ENCODE measurements at places on chromosomes 11 and 22.

- DNase-seq: no peak
These were observed 7.1 kb upstream of the MYBPC3 start for GRCh38 chr11:47359586-47359985.

DNA sequence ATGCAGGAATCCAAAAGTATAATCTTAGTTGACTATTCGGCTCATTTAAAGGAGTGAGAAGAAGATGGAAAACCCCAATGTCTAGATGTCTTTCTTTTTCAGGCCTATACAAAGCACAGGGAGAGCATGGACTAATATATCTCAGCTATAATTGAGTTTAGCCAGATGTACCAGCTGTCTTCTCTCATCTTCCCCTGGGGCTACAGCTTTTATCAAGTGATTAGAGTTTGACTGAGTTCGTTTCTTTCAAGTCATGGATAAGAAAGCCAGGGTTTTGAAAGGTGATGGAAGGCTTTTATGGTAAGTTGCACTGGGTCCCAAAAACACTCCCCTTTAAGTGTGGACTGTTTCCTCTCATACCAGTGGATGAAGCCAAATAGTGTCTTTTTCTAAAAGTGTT is 1172.8 kb upstream of the TENM4 start:
- no peak for DNase-seq

DNA sequence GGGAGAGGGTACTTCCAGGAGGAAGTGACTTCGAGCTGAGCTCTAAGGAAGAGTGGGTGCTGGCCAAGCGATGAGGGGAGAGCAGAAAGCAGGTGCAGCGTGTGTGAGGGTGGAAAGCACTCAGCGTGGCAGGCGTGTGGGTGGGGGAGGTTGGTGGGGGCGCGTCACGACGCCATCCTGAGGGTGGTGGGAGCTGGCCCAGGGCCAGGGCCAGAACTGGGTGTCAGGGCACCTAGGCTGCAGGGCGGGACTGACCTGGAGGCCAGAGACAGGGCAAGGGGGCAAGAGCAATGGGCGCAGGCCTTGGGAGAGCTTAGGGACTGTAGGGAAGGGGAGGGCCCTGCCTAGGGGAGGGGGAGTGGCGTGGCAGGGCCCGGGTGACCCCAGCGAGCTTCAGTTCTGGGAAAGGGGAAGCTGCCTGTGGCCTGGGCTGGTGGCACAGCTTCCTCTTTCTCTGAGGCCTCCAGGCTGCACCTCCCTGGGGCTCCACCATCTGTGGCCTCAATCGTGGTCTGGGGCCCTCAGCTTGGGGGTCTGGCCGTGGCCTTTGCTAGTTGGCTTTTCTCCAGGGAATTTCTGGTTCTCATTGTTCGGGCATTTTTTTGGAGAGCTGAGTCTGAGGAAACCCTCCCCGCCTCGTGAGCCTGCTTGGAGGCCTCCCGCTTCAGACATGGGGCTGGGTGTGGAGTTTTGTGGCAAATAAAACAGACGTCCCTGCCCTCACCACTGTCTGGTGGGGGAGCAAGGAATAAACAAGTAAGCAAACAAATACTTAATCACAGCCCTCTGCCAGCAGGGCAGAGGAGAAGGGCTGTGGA is 8.9 kb downstream of the RELT start:
- no peak for DNase-seq

- no peak for DNase-seq
These were observed 12.0 kb downstream of the PDHX start for GRCh38 chr11:34928268-34928959.

GRCh38 chr11:14423633-14424032 is 64.7 kb upstream of the RRAS2 start:
- peak; percentile 85 for DNase-seq

- DNase-seq: no peak
These were observed 545.8 kb downstream of the SOX6 start for GRCh38 chr11:15810525-15810924.

DNA sequence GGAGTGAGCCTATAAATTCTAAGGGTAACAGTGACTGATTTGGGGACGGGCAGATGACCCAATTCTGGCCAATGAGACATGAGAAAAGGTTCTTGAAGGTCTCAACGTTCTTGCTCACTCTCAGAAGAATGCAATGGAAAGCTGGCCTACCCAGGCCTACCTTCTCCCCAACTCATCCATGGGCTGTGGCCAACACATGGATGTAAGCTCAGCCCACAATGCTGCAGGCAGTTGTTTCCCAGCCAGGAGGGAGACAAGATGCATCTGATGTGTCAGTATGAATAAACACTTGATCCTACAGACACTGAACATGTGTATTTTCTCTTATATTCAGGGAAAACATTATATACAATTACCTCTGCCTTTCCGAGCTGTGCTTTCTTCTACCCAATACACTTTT is 24.4 kb downstream of the PI4KA start:
- DNase-seq: no peak

- no peak for DNase-seq
These were observed 76.0 kb downstream of the SC5D start for GRCh38 chr11:121368364-121369240.

GRCh38 chr11:69211920-69212797 is 56.4 kb downstream of the SMIM38 start:
- no peak for DNase-seq

DNA sequence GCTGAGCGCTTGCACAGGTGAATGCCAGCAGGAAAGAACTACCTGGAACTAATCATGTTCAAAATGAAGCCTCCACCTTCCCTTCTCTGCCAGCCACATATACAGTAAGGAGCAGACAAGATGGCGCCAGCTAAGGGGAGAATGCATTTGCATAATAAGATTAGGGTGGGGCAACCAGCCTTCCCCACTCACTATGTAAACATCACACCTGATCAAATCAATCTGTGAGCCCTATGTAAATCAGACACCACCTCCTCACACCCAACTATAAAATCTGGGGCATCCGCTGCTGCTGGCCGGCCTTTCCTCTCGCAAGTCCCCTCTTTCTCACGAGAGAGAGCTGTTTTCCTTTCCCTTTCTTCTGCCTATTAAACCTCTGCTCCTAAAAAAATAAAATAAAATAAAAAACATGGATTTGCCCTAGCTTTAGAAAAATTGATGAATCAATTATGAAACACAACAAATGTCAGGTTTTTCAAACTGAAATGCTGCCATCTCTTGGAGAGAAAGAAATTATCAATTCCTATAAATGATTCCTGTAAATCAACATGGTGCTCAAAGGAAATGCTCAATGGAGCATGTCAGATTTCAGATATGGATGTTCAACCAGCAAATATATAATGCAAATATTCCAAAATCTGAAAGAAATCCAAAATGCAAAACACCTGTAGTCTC is 108.9 kb downstream of the SGSM3 start:
- no peak for DNase-seq

DNA sequence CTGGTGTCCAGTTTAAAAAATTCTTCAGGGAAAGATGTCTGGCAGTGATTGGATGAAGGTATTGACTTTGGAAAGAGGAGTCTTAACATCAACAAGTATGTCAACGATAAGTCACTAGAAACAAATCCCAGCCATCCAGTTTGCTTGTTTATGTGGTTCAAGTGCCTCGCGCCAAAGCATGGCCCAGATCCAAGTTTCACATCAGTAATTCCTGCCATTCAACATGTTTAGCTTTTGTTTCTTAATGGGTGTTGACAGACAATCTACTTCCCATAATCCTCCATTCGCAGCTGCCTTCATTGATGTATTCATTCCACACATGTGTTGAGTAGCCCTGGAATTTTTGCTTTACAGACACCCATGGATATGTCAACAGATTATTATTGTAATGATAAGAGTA is 77.8 kb downstream of the UBASH3B start:
- DNase-seq: peak; percentile 63

GRCh38 chr11:116457336-116458007 is 315.3 kb downstream of the BUD13 start:
- no peak for DNase-seq

GRCh38 chr11:100119176-100119575 is 567.9 kb upstream of the ARHGAP42 start:
- DNase-seq: no peak

GRCh38 chr11:68309621-68310185 is 2.7 kb upstream of the LRP5 start:
- DNase-seq: no peak

DNA sequence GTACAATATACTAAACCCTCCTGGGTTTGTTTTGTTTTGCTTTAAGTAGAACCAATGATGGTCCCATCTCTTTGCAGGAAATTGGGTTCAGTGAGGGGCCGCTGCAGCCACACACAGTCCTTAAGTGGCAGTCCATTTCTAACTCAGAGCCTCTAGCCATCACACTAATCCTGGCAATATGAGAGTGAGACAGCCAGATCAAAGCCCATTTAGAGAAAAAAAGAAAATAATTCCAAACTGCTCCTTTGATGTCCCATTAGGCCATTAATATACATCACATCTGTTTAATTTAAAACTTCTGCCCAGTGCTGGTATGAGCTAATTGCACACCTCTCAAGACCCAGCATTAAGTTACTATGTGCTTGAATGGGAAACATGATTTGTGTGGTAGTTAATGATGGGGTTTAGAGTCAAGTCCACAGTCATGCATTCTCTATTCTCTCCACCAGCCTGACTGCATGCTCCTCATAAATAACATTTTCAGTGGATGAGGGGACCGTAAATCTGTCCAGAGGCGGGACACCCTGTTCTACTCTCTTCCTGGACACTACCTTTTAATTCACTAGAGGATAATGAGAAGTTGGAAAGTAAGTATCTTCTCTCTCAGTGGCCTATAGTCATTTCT is 53.8 kb upstream of the BIRC3 start:
- DNase-seq: no peak

GRCh38 chr11:93653571-93653970 is 7.9 kb upstream of the CEP295 start:
- DNase-seq: no peak

DNA sequence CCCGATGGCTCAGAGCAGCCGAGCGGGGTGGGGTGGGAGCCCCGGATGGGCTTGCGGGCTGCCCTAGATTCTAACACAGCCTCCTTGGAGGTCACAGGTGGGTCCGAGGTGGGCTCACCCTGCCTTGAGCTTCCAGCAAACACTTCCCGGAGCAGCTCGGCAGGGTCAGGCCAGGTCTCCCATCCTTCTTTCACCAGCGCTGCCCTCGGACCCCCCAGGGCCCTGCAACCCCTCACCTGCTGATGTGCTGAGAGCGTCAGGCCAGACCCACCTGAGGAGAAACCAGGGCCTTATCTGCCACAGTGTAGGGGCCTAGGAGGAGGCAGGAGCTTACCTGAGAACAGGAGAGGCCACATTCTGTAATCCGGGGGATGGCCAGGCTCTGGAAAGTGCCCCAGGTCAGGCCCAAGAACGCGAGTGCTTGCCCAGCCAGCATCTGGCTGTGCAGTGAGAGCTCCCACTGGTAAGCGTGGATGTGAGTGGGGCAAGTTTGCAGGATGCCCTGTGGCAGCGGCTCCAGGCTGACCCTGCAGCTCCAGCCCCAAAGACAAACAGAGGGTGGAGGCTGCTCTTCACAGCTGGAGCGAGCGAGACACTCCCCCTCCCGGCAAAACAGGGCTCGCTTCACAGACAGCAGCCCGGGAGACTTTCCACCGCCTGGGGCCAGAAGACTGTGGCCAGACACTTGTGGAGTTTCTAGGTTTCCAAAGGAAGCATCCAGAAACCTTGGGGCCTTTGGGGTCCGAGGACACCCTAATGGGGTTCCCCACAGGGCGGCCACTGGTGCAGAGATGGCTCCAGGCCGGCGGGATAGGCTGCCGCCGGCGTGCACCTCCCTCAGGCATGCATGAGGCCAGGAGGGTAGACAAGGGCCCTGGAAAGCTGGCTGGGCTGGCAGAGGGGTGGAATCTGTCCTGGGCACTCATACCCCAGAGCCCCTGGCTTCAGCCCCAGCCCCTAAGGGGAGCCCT is at the start of gene IL17REL:
Gene IL17REL (minus strand): TSS at position 555 of the 971 bp plus-strand sequence. CDS start 119 bp downstream, at position 436.
- DNase-seq: no peak

GRCh38 chr22:37021710-37022482 is 2.4 kb downstream of the MPST start:
- peak; percentile 31 for DNase-seq

DNA sequence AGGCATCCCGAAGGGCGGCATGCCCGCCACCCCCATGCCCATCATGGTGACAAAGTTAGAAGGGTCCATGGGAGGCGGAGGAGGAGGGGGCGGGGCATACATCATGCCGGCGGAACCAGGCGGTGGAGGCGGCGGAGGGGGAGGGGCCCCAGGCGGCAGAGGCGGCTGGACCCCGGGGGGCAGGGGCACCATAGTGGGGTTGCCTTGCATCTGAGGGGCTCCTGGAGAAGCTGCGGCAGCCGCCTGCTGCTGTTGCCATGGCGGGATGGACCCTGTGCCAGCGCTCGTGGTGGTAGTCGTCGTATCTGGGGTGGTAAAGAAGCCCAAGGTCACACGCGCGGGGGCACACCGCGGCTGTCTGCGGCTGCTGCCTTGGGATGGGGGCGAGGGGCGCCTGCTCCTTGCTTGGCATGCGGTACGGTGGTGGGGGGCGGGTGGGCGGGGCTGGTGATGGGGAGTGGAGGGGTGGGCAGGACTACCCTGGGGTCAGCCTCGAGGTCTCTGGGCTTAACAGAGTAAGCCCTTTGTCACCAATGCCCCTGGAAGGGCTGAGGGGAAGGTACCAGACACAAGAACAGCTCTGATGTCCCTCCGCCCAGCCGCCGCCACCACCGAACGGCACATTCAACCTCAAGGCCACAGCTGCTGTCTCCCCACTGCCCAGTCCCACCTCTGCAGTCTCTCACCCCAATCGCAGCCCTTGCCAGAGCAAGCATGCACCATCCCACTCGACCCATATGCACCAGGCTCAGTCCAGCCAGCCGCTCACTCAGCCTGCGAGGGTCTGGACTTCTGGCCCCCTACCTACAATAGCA is 6.3 kb upstream of the PYGM start:
- no peak for DNase-seq

DNA sequence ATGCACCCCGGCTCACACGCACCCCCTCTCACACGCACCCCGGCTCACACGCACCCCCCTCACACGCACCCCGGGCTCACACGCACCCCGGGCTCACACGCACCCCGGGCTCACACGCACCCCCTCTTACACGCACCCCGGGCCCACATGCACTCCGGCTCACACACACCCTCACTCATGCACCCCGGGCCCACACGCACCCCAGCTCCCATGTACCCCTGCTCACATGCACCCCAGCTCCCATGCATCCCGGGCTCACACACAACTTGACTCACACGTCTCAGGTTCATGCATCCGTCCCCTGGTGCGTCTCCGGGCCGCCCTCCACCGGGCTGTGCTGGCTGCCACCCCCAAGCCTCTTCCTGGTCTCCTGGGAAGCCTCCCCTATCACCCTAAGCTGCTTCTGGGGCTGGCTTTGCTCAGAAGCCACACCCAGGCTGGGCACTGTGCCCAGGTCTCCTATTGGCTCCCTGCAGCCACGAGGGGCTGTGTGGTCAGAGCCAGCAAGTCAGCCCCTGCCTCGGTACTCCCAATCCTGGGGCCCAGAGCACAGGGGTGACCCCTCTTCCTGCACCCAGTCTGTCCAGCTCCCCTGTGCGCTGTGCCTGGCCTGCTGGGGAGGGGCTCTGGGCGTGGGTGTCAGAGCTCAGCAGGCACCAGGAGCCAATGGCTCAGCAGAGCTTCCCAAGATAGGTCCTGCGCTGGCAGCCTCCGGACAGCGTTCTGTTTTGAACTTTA is 16.9 kb downstream of the TSPAN4 start:
- peak; percentile 80 for DNase-seq

- no peak for DNase-seq
These were observed 9.8 kb downstream of the RELT start for GRCh38 chr11:73386016-73386415.

All from fibroblast of skin of abdomen (primary cell).